ENCODE measurements at places on chromosomes 1 and 21. TPM values are rescaled to one million over a fixed set of nuclear protein-coding genes. Genes with fewer than 3 reads are reported as not detected.
A peak's percentile ranks its signal among the peaks of the same experiment; 100 is the strongest.

VHLL gene
- total RNA-seq, result 1.1 TPM

NPR1 gene
- total RNA-seq, result 0.84 TPM

TMPRSS15 gene
- 0.12 TPM for total RNA-seq

SPRR2A gene
- total RNA-seq, result not detected

CASZ1 gene
- total RNA-seq, result 12.8 TPM

FLG2 gene
- not detected for total RNA-seq

DNA sequence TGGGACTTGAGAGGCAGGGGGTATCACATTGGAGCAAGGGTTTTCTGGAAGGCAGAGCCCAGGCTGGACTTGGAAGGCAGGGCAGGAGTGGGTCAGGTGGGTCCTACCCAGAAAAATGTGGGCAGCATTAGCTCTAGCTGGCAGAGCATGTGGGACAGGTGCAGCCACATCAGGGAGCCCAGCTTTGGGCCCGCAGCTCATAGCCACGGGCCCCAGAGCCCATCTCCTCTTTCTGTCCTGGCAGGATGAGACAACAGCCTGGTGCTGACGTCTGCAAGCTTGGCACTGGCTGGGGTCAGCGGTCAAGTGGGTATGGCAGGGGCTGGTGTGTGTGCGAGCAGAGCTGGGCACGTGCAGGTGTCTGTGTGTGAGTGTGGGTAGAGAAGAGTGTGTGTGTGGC is 154.7 kb downstream of the GRIK3 start:
- peaks cover 32% of the 10 kb centered on the region for H3K27me3 ChIP-seq
- DNase-seq, result no peak
- no peaks in the 10 kb centered on the region for H3K4me1 ChIP-seq
- H3K36me3 ChIP-seq, result no peaks in the 10 kb centered on the region
- no peak overlapping the region for H3K27ac ChIP-seq

GRCh38 chr21:29151931-29152330 is 21.5 kb downstream of the MAP3K7CL start:
- H3K27me3 ChIP-seq, result no peaks in the 10 kb centered on the region
- no peak overlapping the region for H3K4me3 ChIP-seq
- no peak overlapping the region for H3K27ac ChIP-seq
- no peak for DNase-seq

DNA sequence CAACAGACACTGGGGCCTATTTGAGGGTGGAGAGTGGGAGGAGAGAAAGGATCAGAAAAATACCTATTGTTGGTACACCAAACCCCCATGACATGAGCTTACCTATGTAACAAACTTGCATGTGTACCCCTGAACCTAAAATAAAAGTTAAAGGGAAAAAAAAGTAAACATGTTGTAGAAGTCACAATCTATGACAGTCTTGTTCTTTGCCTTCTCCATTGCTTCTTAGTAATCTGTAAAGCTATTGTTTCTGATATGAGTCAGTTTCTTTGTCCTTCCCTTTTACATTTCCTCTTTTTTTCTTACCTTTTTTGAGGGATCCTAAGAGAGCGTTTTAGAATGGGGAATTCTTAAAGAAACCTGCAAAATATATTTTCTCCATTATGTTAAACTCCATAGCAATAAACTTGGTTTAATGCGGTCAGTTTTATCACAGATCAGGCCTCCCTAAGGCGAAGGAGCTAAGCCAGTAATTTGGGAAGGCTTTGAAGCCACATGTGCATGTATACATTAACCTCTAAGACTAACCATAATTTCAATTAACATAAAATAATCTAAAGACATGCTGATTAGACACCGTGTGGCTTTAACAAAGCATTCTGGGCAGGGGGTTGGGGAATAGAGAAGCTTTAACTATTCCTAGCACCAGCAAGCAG is 77.8 kb upstream of the C1orf105 start:
- no peaks in the 10 kb centered on the region for H3K27me3 ChIP-seq
- H3K36me3 ChIP-seq, result no peaks in the 10 kb centered on the region
- H3K4me3 ChIP-seq, result peak overlapping the region; percentile 48
- peaks cover 24% of the 10 kb centered on the region for H3K4me1 ChIP-seq
- H3K27ac ChIP-seq, result peak overlapping the region; percentile 70

- no peaks in the 10 kb centered on the region for H3K36me3 ChIP-seq
- peaks cover 14% of the 10 kb centered on the region for H3K4me1 ChIP-seq
- H3K27me3 ChIP-seq, result peaks cover 21% of the 10 kb centered on the region
- DNase-seq, result peak; percentile 97
- no peak overlapping the region for H3K4me3 ChIP-seq
- no peak overlapping the region for H3K27ac ChIP-seq
These were observed 239.8 kb downstream of the LMX1A start for GRCh38 chr1:165116732-165117131.

DNA sequence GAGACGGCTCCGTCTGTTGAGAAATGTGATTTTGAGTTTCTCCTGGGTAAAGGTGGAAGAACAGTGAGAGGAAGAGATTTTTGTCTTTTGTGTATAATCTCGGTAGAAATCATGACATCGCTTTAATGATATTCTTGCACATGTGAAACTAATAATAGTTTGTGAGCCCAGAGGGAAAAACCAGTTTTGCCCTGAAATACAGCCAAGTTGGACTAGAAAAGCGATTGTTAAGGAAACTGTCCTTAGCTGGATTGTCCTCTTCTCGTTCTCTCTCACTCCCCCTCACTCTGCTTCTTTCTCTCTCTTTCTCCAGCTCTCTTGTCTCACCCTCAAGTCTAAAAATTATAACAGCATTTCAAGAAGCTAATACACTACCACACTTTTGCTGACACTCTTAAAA is 17.1 kb downstream of the KCNJ6 start:
- H3K36me3 ChIP-seq, result no peaks in the 10 kb centered on the region
- H3K4me1 ChIP-seq, result no peaks in the 10 kb centered on the region
- no peak overlapping the region for H3K27ac ChIP-seq
- H3K27me3 ChIP-seq, result peaks cover 66% of the 10 kb centered on the region
- DNase-seq, result no peak

DNA sequence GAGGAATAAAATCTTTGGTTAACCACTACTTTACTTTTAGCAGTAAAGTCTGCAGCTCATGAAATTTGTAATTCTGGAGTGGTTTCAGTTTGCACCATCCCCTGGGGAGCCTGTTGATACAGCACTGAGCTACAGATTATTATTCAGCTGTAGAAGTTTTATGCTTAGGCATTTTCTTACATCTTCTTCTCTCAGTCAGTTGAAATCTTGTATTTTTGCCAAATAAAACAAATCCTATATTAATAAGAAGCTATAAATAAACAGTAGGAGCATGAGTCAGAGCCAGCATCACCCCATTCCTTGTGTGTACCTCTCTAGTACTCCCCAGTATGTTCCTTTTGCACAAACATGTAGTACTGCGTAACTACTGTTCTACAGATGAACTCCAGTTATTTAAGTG is 118.9 kb downstream of the ATF6 start:
- peak overlapping the region; percentile 21 for H3K27ac ChIP-seq
- peak; percentile 75 for DNase-seq
- no peaks in the 10 kb centered on the region for H3K36me3 ChIP-seq
- peak overlapping the region; percentile 42 for H3K4me3 ChIP-seq
- no peaks in the 10 kb centered on the region for H3K27me3 ChIP-seq
- H3K4me1 ChIP-seq, result peaks cover 23% of the 10 kb centered on the region

DNA sequence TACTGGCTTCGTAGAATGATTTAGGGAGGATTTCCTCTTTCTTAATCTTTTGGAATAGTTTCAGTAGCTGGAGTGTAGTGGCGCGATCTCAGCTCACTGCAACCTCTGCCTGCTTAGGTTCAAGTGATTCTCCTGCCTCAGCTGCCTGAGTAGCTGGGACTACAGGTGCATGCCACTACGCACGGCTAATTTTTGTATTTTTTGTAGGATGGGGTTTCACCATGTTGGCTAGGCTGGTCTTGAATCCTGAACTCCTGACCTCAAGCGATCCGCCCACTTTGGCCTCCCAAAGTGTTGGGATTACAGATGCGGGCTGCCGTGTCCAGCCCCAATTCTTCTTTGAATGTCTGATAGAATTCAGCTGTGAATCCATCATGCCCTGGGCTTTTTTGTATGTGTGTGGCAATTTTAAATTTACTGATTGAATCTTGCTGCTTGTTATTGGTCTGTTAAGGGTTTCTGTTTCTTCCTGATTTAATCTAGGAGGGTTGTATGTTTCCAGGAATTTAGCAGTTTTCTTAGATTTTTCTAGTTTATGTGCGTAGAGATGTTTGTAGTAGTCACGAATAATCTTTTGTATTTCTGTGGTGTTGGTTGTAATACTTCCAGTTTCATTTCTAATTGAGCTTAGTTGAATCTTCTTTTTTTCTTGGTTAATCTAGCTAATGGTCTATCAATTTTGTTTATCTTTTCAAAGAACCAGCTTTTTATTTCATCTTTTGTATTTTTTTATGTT is 15.3 kb downstream of the MAN1C1 start:
- H3K4me3 ChIP-seq, result no peak overlapping the region
- no peaks in the 10 kb centered on the region for H3K27me3 ChIP-seq
- DNase-seq, result no peak
- no peaks in the 10 kb centered on the region for H3K36me3 ChIP-seq
- peaks cover 12% of the 10 kb centered on the region for H3K4me1 ChIP-seq
- H3K27ac ChIP-seq, result no peak overlapping the region

- no peaks in the 10 kb centered on the region for H3K36me3 ChIP-seq
- no peak for DNase-seq
- no peaks in the 10 kb centered on the region for H3K4me1 ChIP-seq
- H3K4me3 ChIP-seq, result no peak overlapping the region
These were observed 277.1 kb downstream of the ST6GALNAC3 start for GRCh38 chr1:76351655-76352054.

- no peaks in the 10 kb centered on the region for H3K27me3 ChIP-seq
- no peak for DNase-seq
- H3K36me3 ChIP-seq, result no peaks in the 10 kb centered on the region
- no peak overlapping the region for H3K27ac ChIP-seq
These were observed 61.9 kb downstream of the SYF2 start for GRCh38 chr1:25170439-25170838.

GRCh38 chr1:228848406-228848805 is 113.1 kb downstream of the RHOU start:
- no peak for DNase-seq
- no peaks in the 10 kb centered on the region for H3K36me3 ChIP-seq
- H3K27me3 ChIP-seq, result peaks cover 17% of the 10 kb centered on the region
- no peak overlapping the region for H3K4me3 ChIP-seq
- no peaks in the 10 kb centered on the region for H3K4me1 ChIP-seq

- H3K27ac ChIP-seq, result no peak overlapping the region
- no peaks in the 10 kb centered on the region for H3K36me3 ChIP-seq
- H3K4me3 ChIP-seq, result no peak overlapping the region
- H3K4me1 ChIP-seq, result peaks cover 26% of the 10 kb centered on the region
- H3K27me3 ChIP-seq, result no peaks in the 10 kb centered on the region
- no peak for DNase-seq
These were observed 8.3 kb upstream of the PADI1 start for GRCh38 chr1:17196496-17197185.

DNA sequence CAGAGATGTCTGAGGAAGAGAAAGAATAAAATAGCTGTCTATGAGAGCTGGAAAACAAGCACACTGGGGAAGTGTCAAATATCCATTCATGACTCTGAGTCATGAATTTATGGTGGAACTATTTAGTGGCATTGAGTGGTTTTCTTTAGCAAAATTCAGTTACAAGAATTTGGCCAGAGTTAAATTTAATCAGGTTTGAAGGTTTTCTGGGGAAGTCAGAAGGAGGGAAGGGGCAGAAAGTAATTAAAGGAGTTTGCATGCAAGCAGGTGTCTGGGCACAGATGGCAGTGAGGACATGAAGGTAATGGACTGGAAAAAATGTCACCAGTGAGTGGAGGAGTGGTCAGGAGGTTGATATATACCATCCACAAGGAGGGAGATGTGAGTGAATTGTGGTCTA is 121.9 kb upstream of the IVNS1ABP start:
- no peaks in the 10 kb centered on the region for H3K27me3 ChIP-seq
- no peak overlapping the region for H3K27ac ChIP-seq
- peak; percentile 21 for DNase-seq
- peaks cover 37% of the 10 kb centered on the region for H3K4me1 ChIP-seq
- no peaks in the 10 kb centered on the region for H3K36me3 ChIP-seq

DNA sequence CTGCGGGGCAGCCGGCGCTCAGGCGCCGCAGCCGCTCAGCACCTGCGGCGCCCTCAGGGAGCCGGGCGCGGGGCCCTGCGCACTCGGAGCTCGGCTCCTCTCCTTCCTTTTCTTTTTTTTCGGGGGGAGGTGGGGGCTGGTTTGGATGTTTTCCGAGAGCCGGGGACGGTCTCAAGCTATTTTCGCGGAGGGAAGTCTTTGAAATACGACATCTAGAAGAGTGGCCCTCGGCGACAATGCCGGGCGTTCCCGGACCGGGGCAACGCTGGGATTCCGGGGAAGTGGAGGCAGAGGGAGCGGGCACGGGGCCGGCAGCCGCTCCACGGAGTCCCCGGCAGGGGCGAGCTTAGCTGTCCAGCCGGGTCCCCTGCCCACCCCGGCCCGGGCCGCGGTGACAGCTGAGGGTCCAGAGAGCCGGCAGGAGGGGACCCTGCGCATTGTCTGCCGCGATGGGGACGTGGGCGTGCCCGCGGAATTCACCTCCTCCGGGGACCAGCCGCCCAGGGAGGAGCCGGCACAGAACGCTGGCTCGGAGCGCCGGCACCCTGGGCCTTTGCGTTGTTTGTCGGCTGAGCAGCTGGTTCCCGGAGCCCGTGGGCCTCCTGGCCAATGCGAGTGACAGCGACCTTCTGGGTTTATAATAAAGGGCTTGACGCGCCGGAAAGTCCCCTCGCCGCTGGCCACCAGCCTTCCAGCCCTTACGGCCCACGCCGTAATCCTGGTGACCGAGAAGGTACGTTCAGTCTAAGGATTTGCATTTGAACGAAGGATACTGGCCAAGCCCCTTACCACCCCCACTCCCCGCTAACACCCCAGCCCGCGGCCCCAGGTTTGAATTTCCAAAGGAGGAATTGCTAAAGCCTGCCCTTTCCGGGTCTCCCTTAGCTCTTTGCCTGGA is 582 bp downstream of the SLC37A1 start:
- peak overlapping the region; percentile 92 for H3K27ac ChIP-seq
- no peaks in the 10 kb centered on the region for H3K27me3 ChIP-seq
- peaks cover 44% of the 10 kb centered on the region for H3K4me1 ChIP-seq

DNA sequence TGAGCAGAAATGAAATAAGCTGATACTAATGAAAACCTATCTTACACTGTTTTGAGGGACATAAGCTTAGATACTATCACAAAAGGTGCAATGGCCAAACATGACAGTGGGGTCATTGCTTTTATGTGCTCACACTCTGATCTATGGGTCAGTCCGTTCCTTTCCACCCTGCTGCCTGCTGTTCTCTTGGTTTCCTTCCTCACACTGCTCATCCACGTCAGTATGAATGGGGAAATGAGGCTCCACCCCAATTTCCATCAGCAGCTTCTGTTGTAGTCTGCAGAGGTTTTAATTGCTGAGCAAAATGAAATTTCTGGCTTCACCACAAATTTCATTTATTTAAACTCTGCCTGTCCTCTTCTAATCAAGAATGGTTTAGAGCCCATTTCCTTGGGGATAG is 155.2 kb downstream of the GABPA start:
- peaks cover 16% of the 10 kb centered on the region for H3K4me1 ChIP-seq
- no peak for DNase-seq
- H3K4me3 ChIP-seq, result no peak overlapping the region
- no peaks in the 10 kb centered on the region for H3K27me3 ChIP-seq
- H3K36me3 ChIP-seq, result peaks cover 46% of the 10 kb centered on the region
- no peak overlapping the region for H3K27ac ChIP-seq

Data from PC-3 (cell line).